Activated T-cell treated with anti-CD3 and anti-CD28 coated beads, Interleukin-2, amount 50 U/mL, for 72 hours (primary cell): ENCODE measurements at places on chromosomes 5 and 9. TPM values are rescaled to one million over a fixed set of nuclear protein-coding genes. Genes with fewer than 3 reads are reported as not detected.
A peak's percentile ranks its signal among the peaks of the same experiment; 100 is the strongest.

The RNF224 gene
- 0.14 TPM for total RNA-seq

- H3K4me1 ChIP-seq = no peaks in the 10 kb centered on the region
- no peaks in the 10 kb centered on the region for H3K36me3 ChIP-seq
- no peak overlapping the region for H3K4me3 ChIP-seq
- no peak for DNase-seq
Measured at GRCh38 chr5:135740475-135740874, 94.0 kb upstream of the SLC25A48 start.

The SUSD3 gene
- 53.1 TPM for total RNA-seq

DNA sequence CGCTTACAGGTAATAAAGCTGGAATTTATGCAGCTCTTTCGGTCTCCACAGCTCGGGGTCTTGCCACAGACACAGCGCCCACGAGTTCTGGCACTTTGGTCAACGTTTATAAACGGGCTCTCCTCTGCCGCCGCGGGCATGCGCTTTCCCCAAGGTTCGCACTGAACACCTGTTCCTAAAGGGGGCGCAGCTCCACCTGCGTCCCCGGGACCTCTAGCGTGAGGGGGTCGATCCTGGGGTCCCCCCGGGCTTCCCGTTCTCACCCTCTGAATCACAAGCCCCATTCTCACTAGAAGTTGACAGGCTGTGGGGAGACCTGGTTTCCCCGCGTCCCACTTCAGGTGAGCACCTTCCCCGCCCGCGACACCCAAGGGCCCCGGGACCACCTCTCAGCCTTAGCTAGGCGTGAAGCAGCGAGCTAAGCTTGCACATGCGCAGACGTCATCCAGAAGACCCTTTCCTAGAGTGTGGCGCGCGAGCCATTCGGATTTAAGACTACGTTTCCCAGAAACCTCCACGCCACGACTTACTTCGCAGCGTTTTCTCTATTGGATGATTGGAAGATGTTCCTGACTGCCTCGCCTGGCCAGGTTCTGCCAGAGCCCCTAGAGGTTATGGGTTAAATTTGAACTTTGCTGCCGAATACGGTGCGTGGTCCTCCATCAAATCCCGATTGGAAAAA is 21.3 kb upstream of the ZNF782 start:
- peak overlapping the region; percentile 91 for H3K27ac ChIP-seq
- peak; percentile 57 for DNase-seq
- H3K4me3 ChIP-seq = peak overlapping the region; percentile 98
- no peaks in the 10 kb centered on the region for H3K36me3 ChIP-seq
- peaks cover 46% of the 10 kb centered on the region for H3K27me3 ChIP-seq

DNA sequence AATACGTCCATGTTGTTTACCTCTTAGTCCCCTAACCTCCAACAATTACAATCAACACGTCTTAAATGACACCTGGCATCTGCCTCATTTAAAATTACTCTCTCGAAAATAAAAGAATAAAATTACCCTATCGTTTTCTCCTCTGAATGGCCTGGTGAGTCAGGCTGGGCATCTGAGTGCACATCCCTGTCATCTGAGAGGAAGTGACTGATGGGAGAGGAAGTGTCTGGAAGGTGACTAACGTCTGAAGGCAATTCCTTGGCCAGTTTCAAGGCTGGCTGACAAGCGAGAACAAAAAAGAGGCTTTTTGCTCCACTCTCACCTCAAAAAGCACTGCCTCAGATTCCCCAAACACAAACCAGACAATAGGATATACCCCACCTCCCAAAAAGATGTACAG is 57.7 kb downstream of the MAPKAP1 start:
- DNase-seq = peak; percentile 27
- H3K4me3 ChIP-seq = peak overlapping the region; percentile 29
- peaks cover 88% of the 10 kb centered on the region for H3K4me1 ChIP-seq
- H3K36me3 ChIP-seq = peaks cover 7% of the 10 kb centered on the region

The SPINK7 gene
- total RNA-seq = not detected

- no peaks in the 10 kb centered on the region for H3K36me3 ChIP-seq
- DNase-seq = no peak
- H3K27ac ChIP-seq = no peak overlapping the region
- no peak overlapping the region for H3K4me3 ChIP-seq
- no peaks in the 10 kb centered on the region for H3K27me3 ChIP-seq
Measured at GRCh38 chr5:40939753-40940152, 30.5 kb downstream of the C7 start.

The WNT8A gene
- not detected for total RNA-seq

DNA sequence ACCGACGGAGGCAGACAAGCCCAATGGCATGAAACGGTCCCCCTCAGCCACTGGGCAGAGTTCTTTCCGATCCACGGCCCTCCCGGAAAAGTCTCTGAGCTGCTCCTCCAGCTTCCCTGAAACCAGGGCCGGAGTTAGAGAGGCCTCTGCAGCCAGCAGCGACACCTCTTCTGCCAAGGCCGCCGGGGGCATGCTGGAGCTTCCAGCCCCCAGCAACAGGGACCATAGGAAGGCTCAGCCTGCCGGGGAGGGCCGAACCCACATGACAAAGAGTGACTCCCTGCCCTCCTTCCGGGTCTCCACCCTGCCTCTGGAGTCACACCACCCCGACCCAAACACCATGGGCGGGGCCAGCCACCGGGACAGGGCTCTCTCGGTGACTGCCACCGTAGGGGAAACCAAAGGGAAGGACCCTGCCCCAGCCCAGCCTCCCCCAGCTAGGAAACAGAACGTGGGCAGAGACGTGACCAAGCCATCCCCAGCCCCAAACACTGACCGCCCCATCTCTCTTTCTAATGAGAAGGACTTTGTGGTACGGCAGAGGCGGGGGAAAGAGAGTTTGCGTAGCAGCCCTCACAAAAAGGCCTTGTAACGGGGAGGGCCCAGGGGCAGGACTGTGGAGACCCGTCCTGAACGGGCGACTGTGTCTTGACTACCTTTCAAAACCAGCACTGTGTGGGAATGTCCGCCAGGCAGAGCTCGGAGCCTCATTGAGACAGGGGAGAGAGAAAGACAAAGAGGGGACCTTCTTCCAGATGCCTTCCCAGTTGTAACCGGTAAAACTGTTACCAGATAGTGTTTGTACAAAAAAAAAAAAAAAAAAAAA is 29.9 kb downstream of the CD180 start:
- H3K4me1 ChIP-seq = peaks cover 34% of the 10 kb centered on the region
- DNase-seq = peak; percentile 87
- peak overlapping the region; percentile 99 for H3K27ac ChIP-seq

The BARHL1 gene
- not detected for total RNA-seq

The TNFSF15 gene
- total RNA-seq = 0.26 TPM

The TLX3 gene
- total RNA-seq = not detected

The DMRT3 gene
- total RNA-seq = not detected

The FOXD4L3 gene
- total RNA-seq = not detected

DNA sequence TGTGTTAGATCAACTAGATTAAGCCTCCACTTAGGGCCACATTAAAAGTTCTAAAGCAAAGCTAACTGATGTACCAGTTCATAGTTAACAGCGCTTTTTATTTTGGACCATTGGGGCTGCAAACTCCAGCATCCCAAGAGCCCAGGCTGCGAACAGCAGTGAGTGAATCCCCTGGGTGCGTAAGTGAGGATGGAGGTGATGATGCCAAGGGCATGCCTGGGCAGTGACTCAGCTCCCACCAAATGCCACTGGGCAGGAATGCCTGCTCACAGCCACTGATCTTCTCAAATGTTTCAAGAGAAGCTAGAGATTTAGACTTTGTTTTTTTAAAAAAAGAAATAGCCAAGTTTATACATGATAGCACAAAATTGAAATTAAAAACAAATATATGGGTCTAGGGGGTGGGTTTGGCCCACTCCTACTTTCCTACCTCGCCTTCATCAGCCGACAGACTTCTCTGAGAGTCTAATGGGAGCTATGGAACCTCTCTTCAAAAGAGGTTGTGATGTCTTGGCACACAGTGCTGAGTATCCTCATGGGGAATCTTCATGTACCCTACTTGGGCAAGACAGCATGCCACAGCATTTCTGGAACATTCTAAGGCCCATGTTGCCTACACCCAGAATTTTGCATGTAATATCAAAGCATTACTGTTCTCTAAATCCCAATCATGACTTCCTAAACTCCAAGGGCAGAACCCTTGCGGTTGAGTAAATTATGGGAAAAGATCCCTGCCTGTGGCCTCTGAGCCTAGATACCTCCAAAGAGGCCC is 398.1 kb downstream of the EBF1 start:
- no peak for DNase-seq
- H3K36me3 ChIP-seq = no peaks in the 10 kb centered on the region
- H3K4me3 ChIP-seq = no peak overlapping the region
- H3K4me1 ChIP-seq = no peaks in the 10 kb centered on the region
- H3K27ac ChIP-seq = no peak overlapping the region
- H3K27me3 ChIP-seq = no peaks in the 10 kb centered on the region

GRCh38 chr9:137974746-137975526 is 97.4 kb downstream of the CACNA1B start:
- H3K27ac ChIP-seq = no peak overlapping the region
- no peaks in the 10 kb centered on the region for H3K4me1 ChIP-seq
- H3K4me3 ChIP-seq = no peak overlapping the region
- H3K27me3 ChIP-seq = peaks cover 6% of the 10 kb centered on the region
- H3K36me3 ChIP-seq = no peaks in the 10 kb centered on the region

- peak; percentile 19 for DNase-seq
- peaks cover 8% of the 10 kb centered on the region for H3K4me1 ChIP-seq
- H3K4me3 ChIP-seq = no peak overlapping the region
- H3K27ac ChIP-seq = no peak overlapping the region
- peaks cover 1% of the 10 kb centered on the region for H3K36me3 ChIP-seq
Measured at GRCh38 chr9:75001719-75002421, 26.2 kb downstream of the CARNMT1 start.

GRCh38 chr5:98175474-98175873 is 598.0 kb upstream of the RGMB start:
- DNase-seq = no peak
- no peaks in the 10 kb centered on the region for H3K36me3 ChIP-seq
- H3K4me1 ChIP-seq = no peaks in the 10 kb centered on the region
- H3K27me3 ChIP-seq = no peaks in the 10 kb centered on the region

GRCh38 chr5:159343295-159344094 is 13.2 kb upstream of the IL12B start:
- H3K27me3 ChIP-seq = no peaks in the 10 kb centered on the region
- peaks cover 4% of the 10 kb centered on the region for H3K36me3 ChIP-seq
- peaks cover 29% of the 10 kb centered on the region for H3K4me1 ChIP-seq
- no peak overlapping the region for H3K27ac ChIP-seq
- no peak for DNase-seq

The TMC1 gene
- not detected for total RNA-seq

DNA sequence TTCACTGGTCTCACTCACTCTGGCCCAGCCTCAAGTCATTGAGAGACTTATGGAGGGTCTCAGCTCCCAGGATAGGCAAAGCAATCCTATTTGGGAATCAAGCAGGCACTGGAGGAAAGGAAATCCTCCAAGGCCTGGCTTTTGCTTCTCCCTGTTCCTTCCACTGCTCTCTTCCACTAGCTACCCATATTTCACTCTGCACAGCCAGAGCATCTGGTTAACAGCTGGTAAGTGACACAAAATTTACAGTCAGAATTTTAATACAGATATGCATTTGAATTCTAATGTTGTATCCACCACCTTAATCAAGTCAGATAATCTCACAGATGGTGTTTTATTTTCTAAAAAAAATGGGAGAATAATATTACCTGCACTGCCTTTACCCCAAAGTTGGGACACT is 868 bp upstream of the C1QTNF2 start:
- DNase-seq = no peak
- H3K27me3 ChIP-seq = peaks cover 86% of the 10 kb centered on the region
- H3K36me3 ChIP-seq = peaks cover 3% of the 10 kb centered on the region
- peak overlapping the region; percentile 44 for H3K4me3 ChIP-seq
- H3K27ac ChIP-seq = no peak overlapping the region

DNA sequence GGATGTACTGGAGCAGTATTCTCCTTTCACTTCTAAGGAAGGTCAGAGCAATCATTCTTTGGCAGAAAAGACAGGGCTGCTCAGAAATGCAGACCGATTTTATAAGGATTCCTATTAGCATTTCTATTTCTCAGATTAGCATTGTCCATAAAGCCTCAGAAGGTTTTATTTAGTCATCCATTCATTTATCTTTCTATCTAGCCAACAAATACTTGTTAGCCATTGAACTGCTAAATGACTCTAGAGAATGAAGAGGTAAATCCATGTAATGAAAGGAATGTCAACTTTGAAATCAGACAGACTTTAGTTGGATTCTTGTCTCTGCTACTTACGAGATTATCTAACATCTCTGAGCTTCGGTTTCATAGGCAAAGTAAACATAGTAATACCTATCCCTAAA is 165.2 kb downstream of the SLC25A46 start:
- H3K36me3 ChIP-seq = peaks cover 4% of the 10 kb centered on the region
- H3K4me3 ChIP-seq = no peak overlapping the region
- peaks cover 8% of the 10 kb centered on the region for H3K27me3 ChIP-seq
- H3K4me1 ChIP-seq = peaks cover 9% of the 10 kb centered on the region
- DNase-seq = no peak

GRCh38 chr9:112784020-112784785 is 33.6 kb downstream of the SNX30 start:
- H3K4me1 ChIP-seq = peaks cover 20% of the 10 kb centered on the region
- H3K27ac ChIP-seq = no peak overlapping the region
- H3K27me3 ChIP-seq = no peaks in the 10 kb centered on the region
- DNase-seq = no peak
- peaks cover 5% of the 10 kb centered on the region for H3K36me3 ChIP-seq
- H3K4me3 ChIP-seq = no peak overlapping the region

- peaks cover 7% of the 10 kb centered on the region for H3K36me3 ChIP-seq
- no peak overlapping the region for H3K4me3 ChIP-seq
- H3K27ac ChIP-seq = no peak overlapping the region
- no peaks in the 10 kb centered on the region for H3K4me1 ChIP-seq
- no peak for DNase-seq
Measured at GRCh38 chr5:39302472-39302871, 61.8 kb downstream of the C9 start.

DNA sequence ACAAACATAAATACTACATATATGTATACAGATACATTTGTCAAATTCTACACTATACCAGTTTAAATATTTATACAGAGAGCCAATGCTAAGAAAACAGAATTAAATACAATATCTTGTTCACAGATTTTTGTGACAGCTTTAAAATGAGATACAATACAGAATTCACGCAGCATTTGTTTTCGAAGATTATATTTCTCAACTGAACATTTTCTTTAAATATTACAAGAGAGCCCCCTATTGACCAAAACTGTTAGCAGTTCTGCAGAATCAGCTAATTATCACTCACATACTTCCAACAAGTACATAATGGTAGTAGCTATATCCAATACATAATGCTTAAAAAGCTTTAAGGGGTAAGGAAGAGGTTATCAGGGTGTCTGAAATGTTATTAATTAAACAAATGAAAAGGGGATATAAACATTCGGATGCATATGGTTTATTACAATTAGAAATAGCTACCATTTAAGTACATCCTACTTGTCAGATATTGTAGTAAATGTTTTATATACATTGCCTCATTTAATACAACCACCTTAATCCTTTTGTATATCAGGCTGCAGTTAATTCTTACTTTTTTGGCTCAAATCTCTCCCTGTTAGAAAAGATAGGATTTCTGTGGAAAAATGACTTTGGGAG is 31.7 kb downstream of the ZDHHC21 start:
- H3K27ac ChIP-seq = no peak overlapping the region
- no peaks in the 10 kb centered on the region for H3K4me1 ChIP-seq
- DNase-seq = no peak
- H3K36me3 ChIP-seq = peaks cover 6% of the 10 kb centered on the region
